Stimulated activated CD4-positive, alpha-beta T cell treated with anti-CD3 and anti-CD28 coated beads, Interleukin-12 subunit alpha, Interleukin-12 subunit beta, amount 100 ng/mL, for 4 hours (primary cell): ENCODE measurements at places on chromosomes 7 and 10.

GRCh38 chr7:129790136-129790535 is 162.6 kb downstream of the UBE2H start:
- DNase-seq = no peak

- no peak for DNase-seq
These were observed 563.3 kb downstream of the NRG3 start for GRCh38 chr10:82438277-82438676.

DNA sequence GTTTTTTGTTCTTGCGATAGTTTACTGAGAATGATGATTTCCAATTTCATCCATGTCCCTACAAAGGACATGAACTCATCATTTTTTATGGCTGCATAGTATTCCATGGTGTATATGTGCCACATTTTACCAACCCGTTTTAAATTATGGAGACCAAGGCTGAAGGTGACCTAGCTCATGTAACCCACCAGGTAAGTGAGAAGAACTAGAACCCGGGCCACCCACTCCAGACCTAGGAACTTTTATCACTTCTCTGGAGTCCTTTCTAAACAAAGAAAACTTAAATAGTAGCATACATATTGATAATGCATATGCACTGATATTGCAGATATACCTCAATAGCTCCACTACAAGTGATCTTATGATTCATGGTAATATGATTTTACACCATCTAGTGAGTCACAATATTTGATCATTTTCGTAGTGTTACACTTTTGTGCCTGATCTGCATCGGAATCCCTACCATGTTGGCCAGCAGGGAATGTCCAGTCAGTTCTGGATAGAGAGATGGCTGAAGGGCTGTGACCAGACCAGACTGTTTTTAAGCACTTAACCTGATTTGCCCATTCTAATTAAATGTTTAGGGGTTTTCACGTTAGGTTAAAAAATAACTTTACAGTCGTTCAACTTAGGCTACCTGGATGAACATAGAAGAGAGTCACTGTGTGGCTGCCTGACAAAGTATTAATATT is 15.2 kb downstream of the CUZD1 start:
- DNase-seq = no peak

DNA sequence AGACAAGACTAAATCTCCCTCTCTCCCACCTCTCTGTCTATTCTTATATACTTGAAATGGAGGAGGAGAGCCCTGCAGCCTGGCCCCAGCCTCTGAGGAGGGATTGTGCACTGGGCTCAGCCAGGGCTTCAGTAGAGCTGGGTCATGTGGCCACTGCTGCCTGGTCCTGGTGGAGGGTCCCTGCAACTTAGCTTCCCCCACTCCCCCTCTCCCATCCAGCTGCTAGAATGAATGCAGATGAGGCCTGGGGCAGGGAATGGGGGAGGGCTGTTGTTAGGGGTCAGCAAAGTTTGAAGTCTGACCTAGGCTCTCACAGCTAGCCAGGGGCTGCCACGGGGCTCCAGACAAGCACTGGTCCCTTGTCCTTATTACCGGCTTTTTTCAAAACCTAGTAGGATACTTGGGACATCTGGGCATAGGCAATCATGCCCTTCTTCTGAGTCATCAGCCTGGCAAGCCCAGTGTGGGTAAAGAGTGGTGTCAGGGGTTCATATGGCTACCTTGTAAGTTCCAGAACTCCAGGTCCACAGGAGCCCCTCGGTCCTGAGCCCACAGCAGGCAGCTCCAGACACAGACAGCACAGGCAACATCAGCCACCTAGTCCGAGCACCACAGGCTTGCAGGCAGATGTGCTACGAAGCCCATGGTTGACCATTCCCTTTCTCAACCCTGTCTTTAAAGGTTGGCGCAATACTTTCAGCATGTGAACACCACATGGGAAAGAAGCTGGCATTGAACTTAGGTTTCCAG is 12.8 kb upstream of the CXCL12 start:
- DNase-seq = no peak

DNA sequence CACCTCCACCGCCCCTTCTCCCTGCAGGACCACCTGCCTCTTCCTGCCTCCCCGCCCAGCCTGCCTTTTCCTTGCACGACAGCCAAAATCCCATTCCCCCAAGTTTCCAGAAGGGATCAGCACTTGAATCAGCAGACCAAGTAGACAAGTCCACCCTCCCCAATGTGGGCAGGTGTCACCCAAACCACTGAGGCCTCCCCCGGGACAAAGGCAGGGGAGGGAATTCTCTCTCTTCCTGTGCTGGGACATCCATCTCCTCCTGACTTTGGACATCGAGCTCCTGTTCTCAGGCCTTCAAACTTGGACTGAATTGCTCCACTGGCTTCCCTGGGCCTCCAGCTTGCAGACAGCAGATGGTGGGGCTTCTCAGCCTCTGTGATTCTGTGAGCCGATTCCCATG is 21.6 kb upstream of the PSMG3 start:
- no peak for DNase-seq
